ENCODE measurements at places on chromosomes 5 and 9.

GRCh38 chr5:152534641-152535040 is 129.6 kb upstream of the NMUR2 start:
- no peak for DNase-seq

DNA sequence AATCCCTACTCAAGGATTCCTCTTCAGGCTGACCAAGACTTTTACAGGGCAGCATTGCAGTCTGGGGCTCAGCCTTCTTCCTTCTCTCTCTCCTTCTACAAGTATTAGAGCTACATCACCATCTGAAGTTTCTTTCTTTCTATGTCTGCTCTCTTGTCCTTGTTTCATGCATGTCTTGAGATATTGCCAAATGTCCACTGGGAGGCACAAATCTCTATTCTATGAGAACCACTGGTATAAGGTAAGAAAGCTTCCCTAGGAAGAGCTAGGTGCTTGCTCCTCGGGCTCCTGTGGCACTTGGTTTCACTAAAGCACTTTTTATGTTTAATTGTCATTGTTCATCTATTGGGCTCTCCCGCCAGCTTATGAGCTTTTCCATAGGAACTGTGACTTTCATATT is 289.2 kb upstream of the PCSK5 start:
- DNase-seq, result no peak

- no peak for DNase-seq
These were observed 391.3 kb downstream of the GADD45G start for GRCh38 chr9:89996116-89996515.

- no peak for DNase-seq
These were observed 153.2 kb upstream of the MEF2C start for GRCh38 chr5:89036166-89036565.

DNA sequence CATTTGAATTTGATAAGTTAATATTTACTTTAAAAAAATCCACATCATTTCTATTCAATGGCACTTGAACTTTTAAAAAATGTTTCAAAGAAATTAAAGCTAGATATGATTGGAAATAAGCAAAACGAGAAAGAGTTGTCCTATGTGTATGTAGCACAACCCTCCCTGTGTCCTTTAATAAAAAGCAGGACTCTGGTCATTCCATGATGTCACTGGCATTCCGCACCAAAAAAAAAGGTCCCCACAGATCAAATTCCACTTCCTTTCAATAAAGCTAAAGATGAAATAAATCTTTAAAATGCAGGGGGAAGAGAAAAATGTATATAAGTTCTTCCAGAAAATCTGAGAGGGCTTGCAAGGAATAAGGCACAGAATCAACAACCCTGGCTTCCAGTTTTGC is 103.8 kb downstream of the EFNA5 start:
- no peak for DNase-seq

- peak; percentile 1 for DNase-seq
These were observed 652.2 kb upstream of the RGMB start for GRCh38 chr5:98121036-98121936.

DNA sequence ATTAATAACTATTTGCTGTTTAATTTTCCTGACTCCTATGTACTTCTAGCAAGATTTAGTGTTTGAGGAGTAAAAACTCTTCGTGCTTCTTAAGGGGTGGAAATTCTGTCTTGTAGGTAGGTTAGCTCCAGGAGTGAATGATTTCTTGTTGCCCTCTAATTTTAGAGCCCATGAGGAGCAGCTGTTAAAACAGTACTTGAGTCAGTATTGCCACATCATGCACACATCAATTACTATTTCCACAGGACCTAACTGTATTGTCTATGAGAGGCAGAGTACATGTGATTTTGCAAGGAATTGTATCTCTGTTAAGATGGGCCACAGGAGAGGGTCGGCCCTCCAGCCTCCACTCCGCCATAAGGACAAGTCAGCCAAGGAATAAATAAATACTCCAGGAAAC is 91.2 kb downstream of the PDZD2 start:
- no peak for DNase-seq

DNA sequence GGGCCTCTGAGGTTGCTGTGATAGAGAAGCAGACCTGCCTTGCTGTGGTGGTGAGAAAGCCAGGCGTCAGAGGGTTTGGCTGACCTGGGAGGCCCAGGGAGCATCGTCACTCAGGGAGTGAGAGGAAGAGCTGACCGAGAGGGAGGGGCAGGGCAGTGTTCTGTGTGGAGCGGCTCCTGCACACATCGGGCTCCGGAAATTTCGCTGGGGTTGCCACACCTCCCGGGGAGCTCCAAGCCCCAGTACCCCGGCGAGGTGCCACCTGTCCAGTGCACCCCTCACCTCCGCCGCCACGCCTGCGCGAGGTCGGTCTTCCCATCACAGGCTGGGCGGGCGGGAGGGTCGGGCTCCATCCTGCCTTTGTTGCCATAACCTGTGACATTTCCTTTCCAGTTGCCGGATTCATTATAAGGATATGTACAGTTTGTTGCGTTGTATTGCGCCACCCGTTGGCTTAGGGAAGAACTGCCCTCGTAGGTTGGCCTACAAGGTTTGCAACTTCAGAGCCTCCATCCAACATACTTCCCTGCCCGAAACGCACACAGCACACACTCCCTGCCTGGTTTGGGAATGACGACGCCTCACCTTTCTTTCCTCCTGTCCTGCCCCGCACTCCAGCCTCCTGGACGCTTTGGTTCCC is 223.2 kb downstream of the CACNA1B start:
- no peak for DNase-seq

GRCh38 chr5:103523319-103523718 is 39.3 kb downstream of the NUDT12 start:
- DNase-seq, result no peak

GRCh38 chr5:1032551-1033027 is 24.0 kb downstream of the NKD2 start:
- DNase-seq, result no peak

- DNase-seq, result no peak
These were observed 374.7 kb downstream of the TAF11L14 start for GRCh38 chr5:18008940-18009339.

- DNase-seq, result no peak
These were observed 20.3 kb downstream of the WHRN start for GRCh38 chr9:114484854-114485443.

GRCh38 chr5:76850543-76851145 is 830 bp downstream of the S100Z start:
- DNase-seq, result no peak

- no peak for DNase-seq
These were observed 19.7 kb downstream of the GPR107 start for GRCh38 chr9:130073373-130073772.

DNA sequence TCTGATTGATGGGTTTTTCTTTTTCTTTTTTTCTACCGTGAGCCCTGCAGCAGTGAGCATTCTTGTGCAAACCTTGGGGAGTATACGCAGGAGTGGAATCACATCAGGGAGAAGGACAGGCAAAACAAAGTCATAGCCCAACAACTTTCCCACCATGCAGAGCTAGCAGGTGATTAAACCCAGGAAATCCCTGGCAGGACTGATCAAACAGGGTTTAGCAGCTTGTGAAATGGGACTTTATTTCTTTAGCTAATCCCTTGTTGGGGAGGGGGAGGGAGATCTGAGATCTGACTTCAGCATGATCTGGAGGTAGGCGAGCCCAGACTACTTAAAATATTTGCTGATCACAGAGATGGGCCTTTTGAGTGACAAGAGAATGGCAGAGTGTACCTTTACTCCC is 162.0 kb upstream of the GLRA1 start:
- DNase-seq, result no peak

DNA sequence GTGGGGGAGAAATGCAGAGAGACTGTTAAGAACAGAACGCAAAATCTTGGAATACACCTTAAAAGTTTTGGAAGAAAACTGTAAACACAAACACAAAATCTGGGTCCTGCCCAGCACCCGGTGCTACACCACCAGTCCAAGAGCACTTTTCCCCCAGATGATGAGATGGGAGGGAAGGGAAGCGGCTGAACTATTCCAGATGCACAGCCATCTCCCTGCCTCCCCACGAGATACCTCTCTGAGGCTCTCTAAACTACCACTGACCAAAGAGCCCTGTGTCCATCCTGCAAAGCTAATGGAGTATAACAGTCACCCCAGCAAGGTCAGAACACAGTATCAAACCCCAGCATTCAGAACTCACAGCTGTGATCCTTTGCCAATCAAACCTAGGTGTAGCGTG is 8.0 kb downstream of the SPARC start:
- no peak for DNase-seq

- no peak for DNase-seq
These were observed 24.0 kb downstream of the CDKN2A start for GRCh38 chr9:21969951-21970799.

- no peak for DNase-seq
These were observed 267.0 kb upstream of the HAPLN1 start for GRCh38 chr5:83987513-83988292.

DNA sequence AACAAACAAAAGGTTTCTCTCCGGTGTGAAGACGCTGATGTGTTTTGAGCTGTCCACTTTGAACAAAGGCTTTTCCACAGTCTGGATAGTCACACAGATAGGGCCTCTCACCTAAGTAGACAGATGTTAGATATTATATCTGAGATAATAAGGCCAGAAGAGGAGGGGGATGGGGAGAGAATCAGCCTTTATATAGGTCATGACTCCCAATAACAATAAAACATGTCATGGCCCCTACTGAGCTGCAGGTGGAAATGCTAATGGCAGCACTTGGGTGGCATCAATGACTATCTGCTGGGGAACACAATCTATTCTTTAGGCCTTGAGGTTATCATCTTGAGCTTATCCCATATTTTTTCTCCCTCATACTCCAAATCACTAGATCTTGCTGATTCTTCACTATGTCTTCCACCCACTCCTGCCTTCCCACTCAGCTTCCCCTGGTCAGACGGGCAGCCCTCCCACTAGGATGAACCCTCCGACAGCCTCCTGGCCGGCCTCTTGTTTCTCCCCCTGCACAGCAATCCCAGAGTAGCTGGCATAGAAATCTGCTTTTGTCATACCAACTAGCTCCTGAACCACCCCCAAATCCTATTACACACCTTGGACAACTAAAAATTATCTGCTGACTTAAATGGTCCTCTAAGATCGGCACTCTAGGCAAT is 11.5 kb upstream of the SLC35D2 start:
- no peak for DNase-seq

DNA sequence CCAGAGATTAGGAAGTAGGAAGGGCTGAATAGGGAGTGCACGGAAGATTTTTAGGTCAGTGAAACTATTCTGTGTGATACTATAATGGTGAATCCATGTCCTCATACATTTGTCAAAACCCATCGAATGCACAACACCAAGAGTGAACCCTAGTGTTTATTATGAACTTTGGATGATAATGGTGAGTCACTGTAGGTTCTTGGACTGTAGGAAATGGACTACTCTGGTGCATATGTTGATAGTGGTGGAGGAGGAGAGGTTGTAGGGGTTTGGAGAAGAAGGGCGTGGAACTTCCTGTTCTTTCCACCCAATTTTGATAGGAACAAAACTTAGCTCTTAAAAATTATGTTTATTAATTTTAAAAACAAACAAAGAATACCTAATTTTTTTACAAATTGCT is 14.3 kb downstream of the CTSL start:
- no peak for DNase-seq

DNA sequence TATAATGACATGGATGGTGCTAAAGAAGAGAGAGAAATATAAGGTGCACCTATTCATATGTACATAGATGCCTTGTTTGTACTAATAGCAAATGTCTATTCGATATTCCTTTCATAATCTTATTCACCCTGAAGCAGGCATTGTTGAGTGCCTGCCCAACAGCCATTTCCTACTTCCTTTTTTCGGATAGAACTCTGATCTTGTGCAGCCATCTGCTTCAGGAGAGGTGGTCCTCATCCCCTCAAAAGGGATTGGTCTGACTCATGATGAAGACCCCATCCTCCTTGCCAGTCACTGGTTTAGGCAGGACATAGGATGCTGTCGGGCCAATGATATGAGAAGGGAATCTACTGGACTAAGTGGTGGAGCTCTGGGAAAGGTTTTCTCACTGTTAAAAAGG is 8.4 kb upstream of the RANBP3L start:
- no peak for DNase-seq

GRCh38 chr5:84383296-84383815 is 1.3 kb downstream of the EDIL3 start:
- no peak for DNase-seq

GRCh38 chr5:38371596-38371995 is 113.2 kb downstream of the EGFLAM start:
- no peak for DNase-seq

- no peak for DNase-seq
These were observed 38.9 kb downstream of the SLC35D2 start for GRCh38 chr9:96344458-96345180.

DNA sequence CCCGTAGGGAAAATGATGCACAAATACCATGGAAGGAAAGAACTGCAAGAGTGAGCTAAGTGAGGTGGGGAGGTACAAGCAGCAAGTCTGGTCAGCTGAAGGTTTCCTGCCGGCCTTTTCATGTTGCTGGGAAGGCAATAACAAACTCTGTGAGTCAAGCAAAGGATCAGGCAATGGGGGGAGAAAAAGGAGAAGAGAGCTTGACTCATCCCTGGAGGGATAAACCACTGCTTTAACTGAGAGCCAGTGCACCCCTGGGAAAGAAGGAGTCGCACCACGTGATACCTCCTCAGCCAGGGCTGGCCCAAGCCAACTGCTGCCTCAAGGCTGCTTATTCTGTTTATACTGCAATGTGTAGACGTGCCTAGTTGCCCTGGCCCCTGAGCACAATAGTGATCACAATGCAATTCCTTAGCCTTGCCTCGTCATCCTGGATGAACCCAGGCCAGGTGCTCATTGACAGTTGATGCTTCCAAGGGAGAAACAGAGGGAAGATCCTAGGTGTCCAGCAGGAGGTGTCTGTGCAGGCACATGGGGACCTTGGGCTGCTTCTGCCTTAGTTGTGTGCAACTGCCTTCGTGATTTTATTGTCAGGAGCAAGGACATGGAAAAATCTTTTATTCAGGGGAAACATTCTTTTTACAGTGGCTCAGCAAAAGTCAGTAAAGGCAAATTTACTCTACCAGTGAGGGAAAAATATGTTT is 203.0 kb upstream of the TUT7 start:
- no peak for DNase-seq

DNA sequence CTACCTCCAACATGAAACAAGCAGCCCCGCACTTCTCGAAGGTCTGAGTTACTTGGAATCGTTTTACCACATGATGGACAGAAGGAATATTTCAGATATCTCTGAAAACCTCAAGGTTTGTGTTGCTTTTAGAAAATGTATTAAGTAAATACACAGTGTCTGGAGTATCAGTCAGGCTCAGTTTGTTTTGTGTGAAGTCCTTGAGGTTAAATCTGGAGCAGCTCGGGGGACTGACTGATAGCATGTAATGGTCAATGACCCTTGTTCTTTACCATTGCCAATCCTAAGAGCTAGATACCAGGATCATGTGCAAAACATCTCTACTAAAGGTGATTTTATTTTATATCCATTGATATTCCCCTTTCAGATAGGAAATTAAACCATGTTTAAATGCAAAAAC is 26.9 kb upstream of the LNPEP start:
- no peak for DNase-seq

DNA sequence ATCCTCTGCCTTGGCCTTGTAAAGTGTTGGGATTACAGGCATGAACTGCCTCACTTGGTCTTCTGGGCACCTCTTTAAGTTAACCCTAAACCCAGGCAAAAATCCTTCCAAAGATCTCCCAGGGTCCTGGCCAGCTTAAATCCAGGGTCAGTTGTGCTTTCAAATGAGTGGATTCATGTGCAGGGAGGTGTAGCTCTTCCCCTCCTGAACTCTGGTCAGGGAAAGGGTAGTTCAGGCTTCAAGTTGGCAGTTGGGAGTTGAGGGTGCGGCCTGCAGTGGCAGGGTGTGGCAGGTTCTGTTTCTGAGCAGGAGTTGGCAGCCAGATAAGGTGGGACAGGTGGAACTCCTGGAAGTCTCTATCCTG is 3.6 kb downstream of the HNRNPAB start:
- no peak for DNase-seq

- DNase-seq, result no peak
These were observed 538.8 kb downstream of the TMEM38B start for GRCh38 chr9:106233116-106233515.

- DNase-seq, result no peak
These were observed 290.0 kb upstream of the PIK3R1 start for GRCh38 chr5:67925511-67925910.

Data from nephron progenitor cell (in vitro differentiated cells).